ENCODE measurements at places on chromosomes 2 and 18.

DNA sequence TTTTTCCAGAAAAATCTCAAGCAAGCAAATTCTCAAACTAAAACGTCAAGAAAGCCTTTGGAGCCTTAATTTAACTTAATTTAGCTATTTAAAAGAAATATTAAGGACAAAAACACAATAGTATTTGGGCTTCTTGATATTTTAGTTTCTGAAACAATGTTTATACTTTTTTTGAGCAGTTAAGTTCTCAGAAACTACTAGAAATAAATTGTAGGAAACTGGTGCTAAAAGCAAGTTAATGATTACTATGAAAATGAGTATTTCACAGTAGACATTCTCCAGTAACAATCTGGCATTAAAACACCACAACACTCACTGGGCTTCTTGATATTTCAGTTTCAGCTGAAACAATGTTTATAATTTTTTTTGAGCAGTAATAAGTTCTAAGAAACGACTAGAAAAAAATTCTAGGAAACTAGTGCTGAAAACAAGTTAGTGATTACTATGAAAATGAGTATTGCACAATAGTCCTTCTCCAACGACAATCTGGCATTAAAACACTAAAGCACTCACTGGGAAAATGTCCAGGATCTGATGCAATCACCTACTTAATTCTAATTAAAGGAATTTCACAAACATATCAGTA, 45.1 kb downstream of the TRAK2 start:
- DNase-seq = peak; percentile 88

DNA sequence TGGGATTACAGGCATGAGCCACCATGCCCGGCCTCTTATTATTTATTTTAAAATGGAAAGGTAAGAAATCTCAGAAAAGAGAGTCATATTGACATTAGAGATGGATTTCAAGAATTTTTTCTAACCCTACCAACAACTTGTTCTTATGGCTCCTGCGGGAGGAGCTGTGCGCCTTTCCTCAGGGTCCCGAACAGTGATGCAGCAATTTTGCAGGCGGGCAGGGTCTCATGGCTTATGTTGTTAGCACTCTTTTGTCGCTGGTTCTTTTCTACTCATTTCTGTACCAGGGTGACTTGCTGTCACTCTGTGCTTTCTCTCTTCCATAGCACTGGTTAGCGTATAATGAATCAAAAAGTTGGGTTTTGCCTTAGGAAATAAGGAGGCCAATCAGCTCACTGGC, 148.8 kb upstream of the DLGAP1 start:
- DNase-seq = no peak

DNA sequence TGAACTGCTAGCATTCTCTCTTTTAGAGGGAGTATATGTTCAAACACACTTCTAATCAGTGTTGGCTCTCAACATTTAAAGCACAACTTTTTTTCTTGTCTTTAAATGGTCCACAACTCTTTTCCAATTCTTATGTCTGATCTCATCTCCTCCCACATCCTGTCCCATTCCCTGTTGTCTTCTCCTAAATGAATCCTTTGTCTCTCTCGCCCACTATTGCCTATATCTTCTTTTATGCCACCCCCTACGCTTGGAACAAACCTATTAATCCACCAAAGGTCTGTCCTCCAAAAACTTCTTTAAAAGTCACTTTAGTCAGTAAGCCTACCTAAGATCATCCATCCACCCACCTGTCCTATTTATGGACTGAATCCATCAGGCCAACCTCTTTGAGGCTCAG, 235.5 kb upstream of the SMAD7 start:
- DNase-seq = no peak

GRCh38 chr2:31125918-31126695, 12.1 kb downstream of the GALNT14 start:
- DNase-seq = no peak

GRCh38 chr2:43084699-43085091, 141.7 kb downstream of the ZFP36L2 start:
- no peak for DNase-seq

- DNase-seq = no peak
Observed at GRCh38 chr2:226725126-226725860, 74.3 kb downstream of the IRS1 start.

GRCh38 chr18:23266717-23267446, 131.6 kb downstream of the CABLES1 start:
- no peak for DNase-seq

- DNase-seq = no peak
Observed at GRCh38 chr2:196200557-196200956, 29.2 kb upstream of the STK17B start.

DNA sequence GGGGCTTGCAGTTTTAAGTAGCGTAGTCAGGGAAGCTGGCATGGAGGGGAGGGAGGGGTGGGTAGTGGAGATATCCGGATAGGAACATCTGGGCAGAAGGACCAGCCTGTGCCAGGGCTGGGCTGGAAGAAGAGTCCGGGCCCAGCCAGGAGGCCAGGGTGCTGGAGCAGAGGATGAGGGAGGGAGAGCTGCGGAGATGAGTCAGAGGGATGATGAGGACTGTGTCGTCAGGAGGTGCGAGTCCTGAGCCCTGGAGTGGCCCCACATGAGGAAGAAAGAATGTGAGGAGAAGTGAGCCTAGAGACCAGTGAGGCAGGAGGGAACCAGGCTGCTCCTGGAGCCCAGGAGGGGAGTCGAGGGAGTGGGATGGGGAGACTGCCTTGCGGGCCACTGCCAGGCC, 82.4 kb downstream of the CTIF start:
- no peak for DNase-seq

DNA sequence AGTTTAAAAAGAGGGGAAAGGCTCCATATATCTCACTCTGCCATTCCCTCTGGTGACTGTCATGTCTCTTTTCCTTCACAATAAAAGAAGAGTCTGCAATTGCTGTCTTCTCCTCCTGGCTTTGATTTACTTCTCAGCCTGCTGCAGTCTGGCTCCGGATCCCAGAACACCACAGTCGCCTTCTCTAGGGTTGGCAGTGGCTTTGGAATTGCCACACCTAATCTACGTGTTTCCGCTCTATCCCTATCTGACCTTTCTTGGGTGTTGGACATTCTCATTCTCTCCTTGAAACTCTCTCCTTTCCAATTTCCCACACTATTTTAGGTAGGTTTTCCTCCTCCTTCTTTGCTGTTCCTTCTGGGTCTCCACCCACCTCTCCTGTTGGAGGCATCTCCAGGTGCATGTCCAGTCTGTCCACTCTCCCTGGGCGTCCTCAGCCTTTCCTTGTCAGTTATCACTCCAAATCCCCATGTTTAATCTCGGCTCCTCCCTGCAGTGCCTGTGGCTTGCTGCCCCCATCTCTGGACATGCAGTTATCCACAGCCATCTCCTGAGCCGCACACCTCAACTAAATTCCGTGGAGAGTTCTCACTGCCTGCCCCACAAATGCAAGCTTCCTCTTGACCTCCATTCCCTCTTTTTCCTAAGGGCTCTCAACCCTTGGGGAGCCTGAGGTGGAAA, 112.8 kb downstream of the KCTD1 start:
- DNase-seq = no peak

DNA sequence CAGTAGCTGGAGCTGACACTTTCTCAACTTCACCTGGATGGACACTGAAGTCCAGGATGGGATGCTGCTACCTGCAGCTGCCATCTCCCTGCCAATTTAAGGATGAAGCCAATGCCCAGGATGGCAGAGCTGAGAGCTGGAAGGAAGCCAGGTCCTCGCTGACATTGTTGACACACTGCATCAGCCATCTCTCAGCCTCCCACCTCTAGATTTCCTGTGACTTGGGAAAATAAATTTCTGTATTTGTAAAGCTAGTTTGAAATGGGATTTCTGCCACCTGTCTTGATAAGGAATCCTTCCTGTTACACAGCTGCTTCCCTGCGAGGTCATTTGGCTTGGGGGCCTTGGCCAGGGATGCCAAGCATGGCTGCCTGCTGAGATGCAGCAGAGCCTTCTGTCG, 43.5 kb downstream of the KCTD1 start:
- DNase-seq = no peak

- DNase-seq = no peak
Observed at GRCh38 chr2:124254621-124255020, 229.5 kb downstream of the CNTNAP5 start.

DNA sequence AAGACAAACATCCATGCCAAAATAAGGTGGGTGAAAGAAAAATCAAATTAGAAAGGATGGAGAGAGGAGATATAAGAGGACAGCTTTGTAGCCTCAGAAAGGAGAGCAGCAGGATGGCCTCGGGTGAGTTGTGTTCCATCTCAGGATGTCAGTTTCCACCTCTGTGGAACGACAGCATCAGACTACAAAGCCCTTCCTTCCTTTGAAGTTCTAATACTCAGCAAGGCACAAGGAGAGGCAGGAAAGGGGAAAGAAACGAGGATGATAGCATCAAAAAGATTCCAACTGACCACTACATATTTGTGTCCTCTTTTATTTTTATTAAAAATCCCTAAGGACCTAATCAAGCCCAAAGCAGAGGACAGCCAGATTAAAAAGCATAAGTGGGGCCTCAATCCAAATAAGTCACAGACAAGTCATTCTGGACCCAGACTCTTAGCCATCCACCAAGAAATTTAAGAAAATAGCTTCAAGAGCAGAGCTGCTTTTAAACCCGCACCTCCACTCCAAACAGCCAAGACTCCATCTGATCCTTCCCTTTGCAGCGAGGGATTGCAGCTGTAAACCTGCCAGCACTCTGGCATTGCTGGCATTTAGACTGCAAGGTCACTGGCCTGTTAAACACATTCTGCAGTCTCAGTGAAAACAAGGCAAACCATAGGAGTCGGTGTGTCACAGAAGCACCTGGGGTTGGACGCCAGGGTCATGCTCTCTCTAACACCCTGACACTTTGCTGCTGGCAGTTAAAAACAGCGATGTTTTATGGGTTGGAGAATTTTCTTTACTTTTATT, 314.5 kb upstream of the CHAC2 start:
- no peak for DNase-seq

GRCh38 chr2:46495231-46496030, 16.1 kb downstream of the TMEM247 start:
- no peak for DNase-seq

- no peak for DNase-seq
Observed at GRCh38 chr2:230921806-230922595, 3.0 kb downstream of the GPR55 start.

- DNase-seq = no peak
Observed at GRCh38 chr2:19617257-19617848, 258.9 kb upstream of the OSR1 start.

DNA sequence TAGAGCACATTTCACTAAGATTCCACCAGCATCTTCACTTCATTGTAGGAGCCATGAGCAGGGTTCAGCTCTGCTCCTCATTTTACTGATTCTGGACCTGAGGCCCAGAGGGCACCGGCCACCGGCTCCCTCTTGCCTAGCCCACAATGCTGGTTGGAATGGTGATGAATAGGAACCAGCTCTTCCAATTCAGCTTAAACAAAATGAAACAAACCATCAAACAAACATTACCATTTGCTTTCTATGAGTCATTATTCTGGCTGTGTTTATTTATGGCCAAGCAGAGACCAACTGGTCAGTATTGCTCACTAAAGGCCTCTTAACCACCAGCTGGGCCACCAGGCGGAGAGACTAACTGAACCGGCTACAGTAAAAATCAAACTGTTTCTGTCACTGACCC, 176.7 kb downstream of the MTX2 start:
- no peak for DNase-seq

- no peak for DNase-seq
Observed at GRCh38 chr2:40033781-40034180, 254.7 kb upstream of the THUMPD2 start.

GRCh38 chr2:99444222-99444621, 45.6 kb downstream of the REV1 start:
- DNase-seq = no peak

DNA sequence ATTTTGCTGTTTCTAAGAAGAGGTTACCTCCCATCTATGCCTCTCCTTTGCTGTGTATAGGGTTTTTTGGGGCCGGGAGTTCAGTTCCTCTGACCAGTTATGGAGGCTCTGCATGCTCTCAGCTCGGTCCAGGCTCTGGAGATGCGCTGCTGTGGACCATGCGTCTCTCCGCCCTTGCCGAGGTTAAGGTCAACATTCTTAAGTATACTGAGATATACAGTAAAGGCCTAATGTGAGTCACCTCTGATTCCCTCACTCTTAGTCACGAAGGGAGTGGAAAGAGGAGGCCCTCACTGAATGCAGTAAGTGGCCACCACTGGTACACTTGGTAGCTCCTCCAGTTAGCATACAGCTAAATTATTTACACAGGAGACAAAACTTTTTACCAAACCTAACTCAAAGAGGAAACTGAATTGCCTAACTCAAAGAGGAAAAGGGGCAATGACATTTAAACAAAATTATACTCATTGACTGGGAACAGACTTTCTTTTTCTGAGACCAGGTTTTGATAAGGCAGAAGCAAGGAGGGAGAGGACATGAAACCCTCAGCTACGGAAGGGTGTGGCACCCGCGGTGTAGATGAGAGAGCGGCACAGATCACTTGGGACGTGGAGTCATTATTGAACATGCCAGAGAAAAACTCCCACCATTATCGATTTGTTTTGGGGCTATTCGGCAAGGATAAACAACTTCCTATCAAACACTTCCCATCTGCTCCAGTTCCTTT, 98.7 kb downstream of the COPS8 start:
- DNase-seq = no peak

GRCh38 chr18:9658087-9658641, 43.8 kb upstream of the PPP4R1 start:
- no peak for DNase-seq

DNA sequence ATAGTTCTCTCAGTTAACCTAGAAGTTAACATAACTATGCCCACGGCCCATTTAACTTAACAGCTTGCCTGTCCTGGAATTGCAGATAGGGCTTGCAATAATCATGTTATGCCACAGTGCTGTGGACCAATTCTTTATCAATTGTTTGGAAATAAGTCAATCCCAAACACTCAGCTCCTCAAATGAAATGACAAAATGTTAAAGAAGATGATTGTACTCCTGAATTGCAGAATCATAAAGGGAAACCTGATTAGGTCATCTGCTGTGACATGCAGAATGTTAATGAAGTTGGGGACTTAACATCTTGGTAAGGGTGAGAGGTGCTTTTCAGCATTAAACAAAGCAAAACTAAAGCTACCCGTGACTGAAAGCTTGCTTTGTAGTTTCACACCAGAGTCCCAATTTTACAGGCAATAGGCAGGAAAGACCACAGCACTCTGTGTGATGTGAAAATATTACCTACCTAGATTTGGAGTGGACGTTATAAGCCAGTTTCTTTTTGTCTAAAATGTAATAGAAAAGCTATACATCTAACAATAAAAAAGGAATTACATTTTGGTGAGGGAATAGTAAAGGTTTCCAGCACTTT, 364.0 kb downstream of the GPD2 start:
- no peak for DNase-seq

DNA sequence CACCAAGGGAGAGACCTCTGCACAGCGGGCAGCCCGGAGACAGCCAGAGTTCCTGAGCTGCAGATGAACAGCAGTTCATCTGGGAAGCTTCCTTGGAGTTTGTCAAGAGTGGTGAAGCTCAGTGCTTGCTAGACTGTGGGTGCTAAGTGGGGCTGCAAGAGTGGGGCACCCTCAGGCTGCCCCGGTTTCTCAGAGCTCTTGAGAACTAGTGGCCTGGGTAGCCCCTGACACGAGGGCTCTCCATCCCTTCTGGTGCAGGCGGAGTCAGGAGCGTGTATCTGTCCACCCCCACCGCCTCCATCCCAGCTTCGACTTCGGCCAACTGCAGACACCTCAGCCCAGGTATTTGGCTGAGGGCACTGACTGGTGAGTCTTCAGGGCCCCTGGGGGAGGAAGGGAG, 222.0 kb downstream of the LOXHD1 start:
- no peak for DNase-seq
